SHP77 treated with DMSO at 0.1 percent for 48 hours (cell line): ENCODE measurements at places on chromosomes 16 and 17.

DNA sequence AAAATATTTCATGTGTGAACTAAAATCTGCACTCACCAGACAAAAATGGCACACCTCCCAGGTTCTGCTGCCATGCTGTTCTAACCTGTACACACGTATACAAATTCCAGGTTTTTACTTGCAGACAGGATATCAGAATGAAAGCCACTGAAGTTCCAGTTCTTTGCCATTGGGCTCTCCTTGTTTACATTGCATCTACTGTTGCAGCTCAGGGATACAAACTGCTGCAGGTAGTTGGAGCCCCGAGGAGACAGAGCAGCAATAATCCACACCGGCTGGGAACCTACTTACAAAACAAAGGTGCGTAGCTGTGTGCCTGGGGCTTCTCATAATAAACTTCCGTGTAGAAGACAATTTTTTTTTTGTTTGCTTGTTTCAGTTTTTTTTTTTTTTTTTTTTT is 59.6 kb downstream of the HAPSTR1 start:
- DNase-seq: no peak

DNA sequence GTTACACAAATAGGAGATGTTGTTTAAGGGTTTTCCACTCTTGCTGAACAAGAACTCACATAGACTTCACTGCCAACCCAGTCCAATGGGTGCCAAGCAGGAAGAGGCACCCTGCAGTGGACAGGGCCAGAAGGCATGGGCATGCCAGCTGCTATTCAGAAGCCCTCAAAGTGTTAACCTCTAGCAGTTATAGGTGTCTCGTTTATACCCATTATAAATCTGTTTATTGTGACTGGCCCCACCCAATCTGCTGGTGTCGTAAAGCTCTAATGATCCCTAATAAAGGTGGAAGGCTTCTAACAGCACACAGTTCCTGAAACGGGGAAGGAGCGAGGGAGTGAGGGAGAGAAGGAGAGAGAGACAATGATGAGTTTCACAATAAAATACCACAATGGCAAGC is 23.9 kb downstream of the HNF1B start:
- no peak for DNase-seq

- no peak for DNase-seq
These were observed 130.8 kb upstream of the IRX3 start for GRCh38 chr16:54417384-54417783.

- DNase-seq: no peak
These were observed 51.8 kb downstream of the MYH3 start for GRCh38 chr17:10605221-10605783.

DNA sequence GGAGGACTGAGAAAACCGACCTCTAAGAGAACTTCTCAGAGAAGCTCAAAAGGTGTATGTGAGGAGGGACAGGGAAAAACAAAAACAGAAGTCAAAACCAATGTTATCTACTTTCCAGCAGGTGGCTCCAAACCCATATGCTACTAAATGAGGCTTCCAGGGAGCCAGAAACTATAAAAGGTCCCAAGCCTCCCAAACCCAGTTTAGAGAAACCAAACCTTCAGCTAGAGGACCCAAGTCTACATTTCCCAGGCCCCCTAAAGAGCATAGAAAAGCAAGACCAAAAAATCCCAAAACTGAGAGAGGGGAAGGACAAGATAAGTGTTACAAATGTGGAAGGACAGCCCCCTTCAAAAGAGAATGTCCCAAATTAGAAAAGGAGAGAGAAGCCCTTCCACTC is 3.7 kb downstream of the HPR start:
- peak; percentile 5 for DNase-seq

GRCh38 chr17:44211281-44212265 is 7.9 kb downstream of the UBTF start:
- DNase-seq: no peak

DNA sequence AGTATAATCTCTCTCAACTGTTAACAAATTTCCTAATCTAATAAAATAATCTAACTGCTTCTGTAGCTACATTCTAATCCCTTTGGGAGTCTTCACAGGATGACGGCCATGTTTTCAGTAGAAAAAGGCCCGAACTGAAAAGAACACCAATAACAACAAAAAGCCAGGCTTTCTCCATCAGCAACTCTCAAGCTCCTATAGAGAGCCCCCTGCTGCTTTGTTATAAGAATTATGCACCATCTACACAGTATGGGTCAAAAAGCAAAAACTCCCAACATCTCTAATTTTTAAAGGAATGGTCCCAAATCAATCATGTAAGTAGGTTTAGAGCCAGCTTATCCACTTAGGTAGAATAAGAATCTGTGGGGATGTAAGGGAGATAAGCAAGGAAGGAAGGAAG is 163.6 kb upstream of the C17orf78 start:
- DNase-seq: no peak

DNA sequence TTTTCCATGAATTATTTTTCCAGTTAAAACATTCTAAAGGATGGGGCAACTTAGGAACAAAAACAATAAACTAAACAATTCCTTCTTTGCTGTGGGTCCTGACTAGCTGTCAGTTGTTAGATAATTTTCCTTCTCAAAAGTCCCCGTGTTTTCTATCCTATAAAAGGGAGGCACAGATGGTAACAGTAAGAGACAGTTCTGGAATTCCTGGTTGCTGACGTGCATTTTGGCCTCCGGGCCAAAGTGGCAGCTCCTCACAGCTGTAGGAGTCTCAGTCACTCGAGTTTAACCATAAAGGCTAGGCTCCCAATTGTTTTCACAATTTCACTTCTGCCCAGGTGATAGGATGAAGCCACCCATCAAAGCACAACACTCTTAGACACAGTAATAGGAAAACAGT is 77.0 kb upstream of the ZNF423 start:
- DNase-seq: no peak

DNA sequence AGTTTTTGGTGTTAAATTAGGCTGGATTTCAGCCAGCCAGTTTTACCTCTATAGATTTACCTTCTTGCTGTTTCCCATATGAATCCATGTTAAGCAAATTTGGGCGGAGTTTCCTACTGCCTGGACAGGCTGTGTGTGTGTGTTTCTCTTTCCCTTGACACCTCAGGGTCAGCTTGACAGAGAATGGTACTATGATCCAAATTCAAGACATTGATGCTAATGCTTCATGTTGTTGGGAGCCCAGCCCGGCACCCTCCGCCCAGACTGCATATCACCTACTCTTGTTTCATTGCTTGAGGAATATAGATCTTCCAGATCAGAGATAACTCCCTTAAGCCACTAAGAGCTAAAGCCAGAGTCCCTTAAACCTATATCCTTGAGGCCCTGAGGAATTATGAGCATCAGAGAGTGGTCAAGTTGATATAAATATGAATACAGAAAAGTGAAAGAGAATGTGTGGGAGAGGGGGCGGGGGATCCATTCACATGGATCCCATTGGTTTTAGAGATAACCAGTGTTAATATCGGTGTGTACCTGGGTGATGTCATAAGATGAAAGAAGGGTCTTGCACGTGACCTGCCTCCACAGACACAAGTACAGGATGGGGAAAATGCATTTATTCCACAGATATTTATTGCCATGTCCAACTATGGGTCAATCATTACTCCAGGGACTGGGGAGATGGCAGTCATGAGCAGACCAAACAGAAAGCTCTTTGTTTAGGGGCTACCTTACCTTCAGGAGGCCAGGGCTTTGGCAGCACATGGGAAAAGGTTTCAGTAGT is 69.7 kb downstream of the WIPI1 start:
- DNase-seq: no peak

DNA sequence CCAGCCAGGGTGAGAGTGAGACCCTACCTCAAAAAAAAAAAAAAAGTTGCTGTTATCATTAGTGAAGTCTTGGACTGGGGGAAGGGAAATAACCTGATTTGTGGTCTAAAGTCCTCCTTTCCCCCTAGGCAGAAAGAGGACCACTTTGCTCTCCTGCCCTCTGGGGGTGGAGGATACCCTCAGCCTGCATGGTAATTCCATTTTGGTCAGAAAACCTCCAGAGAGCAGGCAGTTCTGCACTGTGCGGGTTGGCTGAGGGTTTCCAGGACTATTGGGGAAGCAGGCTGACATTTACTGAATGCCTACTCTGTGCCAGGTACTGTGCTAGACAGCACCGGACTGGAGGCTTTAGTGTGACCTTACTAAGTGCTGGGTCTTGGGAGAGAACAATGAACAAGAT is 2.6 kb downstream of the ADAP2 start:
- no peak for DNase-seq

GRCh38 chr17:49468811-49469385 is 26.2 kb upstream of the NGFR start:
- no peak for DNase-seq

DNA sequence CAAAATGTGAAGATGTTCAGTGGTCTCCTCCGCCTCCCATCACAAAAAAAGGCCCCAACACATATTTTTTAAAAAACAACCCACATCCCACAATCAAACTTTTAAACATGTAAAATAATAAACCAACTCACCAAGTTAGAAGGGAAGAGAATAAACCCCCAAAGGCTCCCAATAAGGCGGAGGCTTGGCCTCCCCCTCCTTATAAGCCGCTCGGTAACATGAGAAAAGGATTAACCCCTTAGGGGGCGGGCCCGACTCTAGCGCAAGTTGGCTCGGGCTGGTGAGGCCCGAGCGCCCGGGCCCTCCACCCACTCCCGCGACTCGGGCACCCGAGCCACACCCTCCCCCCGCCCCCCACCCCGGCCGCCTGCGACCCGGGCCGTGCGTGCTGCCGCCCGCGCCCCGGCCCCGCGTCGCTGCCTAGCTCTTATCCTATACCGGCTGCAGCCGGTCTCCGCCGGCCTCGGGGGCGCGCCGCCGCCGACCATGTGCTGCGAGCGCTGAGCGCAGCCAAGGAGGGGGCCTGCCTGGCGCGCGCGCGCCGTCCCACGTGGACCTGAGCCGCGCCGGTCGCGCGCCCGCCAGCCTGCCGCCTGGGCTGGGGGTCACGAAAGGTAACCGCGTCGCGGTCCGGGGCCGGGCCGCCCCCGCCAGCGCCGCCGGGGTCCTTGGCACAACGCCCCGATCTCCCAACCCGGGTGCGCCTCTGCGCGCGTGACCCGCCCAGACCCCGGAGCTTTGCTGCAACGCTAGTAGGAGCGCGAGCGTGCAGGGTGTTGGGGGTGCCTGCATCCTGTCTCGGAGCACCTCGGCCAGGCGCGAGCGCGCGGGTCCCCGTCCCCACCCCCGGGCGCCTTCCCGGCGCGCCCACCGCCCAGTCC is at the start of the genes ARSG and SLC16A6:
Gene ARSG (plus strand): TSS at position 541 of the 881 bp plus-strand sequence. CDS start 15,999 bp downstream, outside the sequence.
Gene SLC16A6 (minus strand): TSS at position 173 of the 881 bp plus-strand sequence. CDS start 12,807 bp downstream, outside the sequence.
- DNase-seq: no peak

DNA sequence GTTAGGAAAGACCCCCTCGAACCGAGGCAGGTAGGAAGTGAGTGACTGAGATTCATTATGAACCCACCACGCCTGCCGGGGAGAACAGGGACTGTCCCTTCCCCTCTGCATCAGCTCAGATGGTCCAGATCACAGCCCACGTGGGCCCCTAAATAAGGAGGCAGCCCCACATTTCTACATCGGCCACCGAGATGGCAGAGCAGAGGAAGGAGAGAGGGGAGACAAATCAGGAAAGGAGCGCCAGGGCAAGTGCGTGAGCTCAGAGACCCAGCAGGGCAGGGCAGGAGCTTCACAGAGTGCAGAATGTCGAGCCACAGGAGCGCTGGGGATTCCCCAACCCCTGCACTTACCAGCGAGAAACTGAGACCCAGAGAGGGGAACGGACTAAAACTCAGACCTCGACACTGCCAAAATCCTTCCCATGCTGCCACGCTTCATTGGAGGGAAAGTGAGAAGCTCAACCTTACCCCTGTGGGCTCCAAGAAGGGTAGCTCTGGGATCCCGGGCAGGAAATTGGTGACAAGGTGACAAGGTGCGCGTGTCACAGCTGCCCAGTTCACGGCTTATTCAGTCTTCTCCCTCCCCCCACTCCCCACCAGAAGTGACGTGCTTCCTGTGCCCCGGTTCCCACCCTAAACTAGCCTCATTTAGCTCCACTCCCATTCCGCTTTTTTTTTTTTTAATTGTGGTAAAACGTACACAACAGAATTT is at the start of gene ICAM2:
Gene ICAM2 (minus strand): TSS at position 578 of the 711 bp plus-strand sequence. CDS start 13,942 bp downstream, outside the sequence.
- DNase-seq: no peak

GRCh38 chr16:84907575-84907974 is 87.8 kb downstream of the CRISPLD2 start:
- DNase-seq: no peak

GRCh38 chr16:3295209-3295608 is 10.0 kb downstream of the TIGD7 start:
- DNase-seq: no peak

GRCh38 chr17:18158022-18158600 is 25.5 kb upstream of the ALKBH5 start:
- peak; percentile 91 for DNase-seq

GRCh38 chr17:40461732-40462342 is 18.6 kb downstream of the IGFBP4 start:
- no peak for DNase-seq

DNA sequence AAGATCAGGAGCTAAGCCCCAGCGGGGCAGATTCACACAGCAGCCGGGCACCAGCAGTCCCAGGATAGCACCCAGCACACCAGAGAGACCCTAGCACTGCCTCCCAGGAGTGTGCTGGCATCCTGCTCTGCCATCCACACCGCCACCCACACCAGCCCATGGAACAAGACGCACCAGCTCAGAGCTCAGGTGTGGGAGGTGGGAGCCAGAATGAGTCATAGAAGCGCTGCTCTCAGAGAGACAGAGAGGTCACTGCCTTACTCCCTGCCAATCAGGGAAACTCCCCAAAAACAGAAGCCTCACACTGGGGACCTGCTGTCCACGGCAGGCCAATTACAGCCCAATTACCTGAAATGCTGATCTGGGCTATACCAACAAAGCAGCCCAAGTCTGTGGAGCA is 64.9 kb downstream of the CDYL2 start:
- DNase-seq: no peak

GRCh38 chr16:57304169-57305061 is 19.9 kb upstream of the PLLP start:
- no peak for DNase-seq

- no peak for DNase-seq
These were observed 104.3 kb upstream of the HLF start for GRCh38 chr17:55160501-55160900.

DNA sequence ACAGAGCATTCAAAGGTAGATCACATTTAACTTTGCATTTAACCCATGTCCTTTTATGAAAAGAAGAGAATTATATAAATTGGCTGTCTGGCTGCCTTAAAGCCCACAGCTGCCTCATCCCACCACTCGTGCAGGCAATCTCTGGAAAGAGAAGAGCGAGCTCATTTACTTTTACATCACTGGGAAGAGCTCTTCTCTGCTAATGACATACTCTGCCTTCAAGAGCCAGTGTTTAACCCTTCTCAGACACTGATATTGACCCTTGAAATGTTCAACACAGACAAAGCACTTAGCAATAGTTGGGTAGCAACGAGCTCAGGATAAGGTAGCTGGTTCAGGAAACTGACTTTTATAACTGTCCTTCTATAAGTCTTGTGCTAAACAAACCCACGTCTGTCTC is 6.8 kb downstream of the KRT38 start:
- DNase-seq: no peak

- DNase-seq: no peak
These were observed 335 bp downstream of the SLC25A35 start for GRCh38 chr17:8294814-8295316.

GRCh38 chr16:57592591-57593003 is 35.8 kb upstream of the ADGRG1 start:
- DNase-seq: no peak

- DNase-seq: no peak
These were observed 1.5 kb upstream of the CHD3 start for GRCh38 chr17:7887038-7887481.

- no peak for DNase-seq
These were observed 119.1 kb downstream of the RAB11FIP4 start for GRCh38 chr17:31510308-31511194.
